Activated CD8-positive, alpha-beta memory T cell treated with anti-CD3 and anti-CD28 coated beads for 1 hour (primary cell): ENCODE measurements at places on chromosomes 4 and X.

- no peak for DNase-seq
These were observed 108.9 kb upstream of the NKX1-1 start for GRCh38 chr4:1515156-1515555.

DNA sequence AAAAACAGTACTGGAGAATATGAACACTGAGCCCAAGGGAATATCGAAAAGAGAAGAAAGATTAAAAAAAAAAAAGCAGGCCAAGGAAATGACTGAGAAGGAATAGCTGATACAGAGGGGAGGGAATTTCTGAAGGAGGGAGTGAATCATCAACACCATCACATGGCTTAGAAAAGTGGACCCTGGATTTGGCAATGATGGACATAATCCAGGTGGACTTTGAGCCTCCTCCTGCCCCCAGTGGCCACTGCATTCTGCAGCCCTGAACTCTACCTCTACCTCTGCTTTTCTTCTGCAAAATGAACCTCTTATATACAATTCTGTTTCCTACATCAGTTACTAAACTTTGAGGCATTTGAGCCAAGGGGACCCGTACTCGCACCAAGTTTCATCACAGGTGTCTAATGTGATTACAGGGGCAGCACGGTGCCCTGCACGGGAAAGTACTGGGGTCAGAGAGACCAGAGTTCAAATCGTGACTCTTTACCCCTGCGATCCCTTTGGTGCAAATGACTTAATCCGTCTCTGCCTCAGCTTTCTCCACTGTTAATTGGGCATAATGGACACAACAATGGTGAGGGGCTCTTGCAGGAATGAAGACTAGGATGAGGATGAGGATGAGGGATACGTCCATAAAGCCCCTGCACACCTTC, 1.1 kb downstream of the OCIAD2 start:
- no peak for DNase-seq

DNA sequence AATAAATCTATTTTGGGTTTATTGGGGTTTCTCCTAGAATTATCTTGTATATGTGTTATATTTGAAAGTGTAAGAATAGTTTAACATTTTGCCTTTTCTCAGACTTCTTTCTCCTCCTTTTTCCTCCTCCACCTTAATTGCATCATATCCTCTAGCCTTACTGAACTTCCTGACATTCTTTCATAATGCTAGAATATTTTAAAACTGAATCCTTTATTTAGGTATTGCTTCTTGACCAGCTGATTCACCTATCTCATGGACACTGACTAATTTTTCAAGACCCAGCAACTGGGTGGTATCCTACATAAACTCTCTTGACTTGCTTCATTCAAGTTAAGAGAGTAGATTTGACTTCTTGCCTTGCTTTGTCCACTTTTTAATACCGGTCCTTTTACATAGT, 1508.9 kb downstream of the STIM2 start:
- no peak for DNase-seq

- DNase-seq: no peak
These were observed 388.9 kb downstream of the SPRY1 start for GRCh38 chr4:123785538-123785937.

DNA sequence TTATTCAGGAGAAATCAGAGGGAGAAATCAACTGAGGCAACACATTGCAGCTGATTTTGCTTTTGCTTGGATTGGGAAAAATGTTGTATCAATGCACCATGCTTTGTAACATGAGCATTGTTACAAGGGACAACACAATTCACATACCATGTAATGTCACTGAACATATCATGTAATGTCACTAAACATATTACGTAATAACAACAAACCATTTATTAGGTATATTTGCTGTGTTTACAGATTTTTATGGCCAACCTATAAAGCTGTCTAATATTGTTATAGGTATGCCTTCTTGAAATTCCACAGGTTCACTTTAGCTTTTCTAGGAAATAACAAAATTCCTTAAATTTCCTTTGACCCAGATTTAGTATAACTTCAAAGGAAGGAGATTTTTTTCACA, 5.0 kb upstream of the HERC3 start:
- DNase-seq: no peak

- DNase-seq: no peak
These were observed 279.3 kb downstream of the INPP4B start for GRCh38 chr4:142566777-142567176.

DNA sequence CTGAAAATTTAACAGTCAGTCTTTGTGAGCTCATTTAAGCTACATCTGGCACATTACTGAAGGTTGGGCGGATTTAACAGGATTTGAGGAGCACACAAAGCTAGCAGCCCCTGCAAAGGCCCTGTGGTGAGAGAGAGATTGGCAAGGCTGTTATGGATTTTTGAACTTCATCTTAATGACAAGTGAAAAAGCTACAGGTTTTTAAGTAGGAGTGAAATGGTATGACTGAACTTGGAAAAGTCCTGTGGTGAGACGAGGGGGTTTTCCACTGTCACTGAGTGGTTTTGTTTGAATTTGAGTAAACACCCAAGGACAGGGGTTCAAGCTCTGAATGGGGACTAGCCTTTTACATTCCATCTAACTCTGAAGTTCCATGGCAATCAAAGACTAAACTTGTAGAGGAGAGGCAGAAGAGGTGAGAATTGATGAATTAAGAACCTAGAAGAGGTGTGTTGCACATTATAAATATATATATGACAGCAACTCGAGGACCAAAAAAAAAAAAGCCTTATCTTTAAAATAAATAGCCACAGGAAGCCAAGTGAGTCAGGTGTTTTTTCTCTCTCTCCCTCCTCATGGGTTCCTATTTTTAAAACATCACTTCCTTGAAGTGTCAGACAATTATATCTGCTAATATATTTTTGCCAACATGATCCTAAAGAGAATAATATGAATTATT, 47.8 kb upstream of the CLNK start:
- DNase-seq: no peak

- no peak for DNase-seq
These were observed 932.7 kb downstream of the FAT4 start for GRCh38 chr4:126247409-126247808.

GRCh38 chr4:74056858-74057562, 18.5 kb upstream of the CXCL3 start:
- no peak for DNase-seq

- DNase-seq: no peak
These were observed 6.8 kb downstream of the MMAA start for GRCh38 chr4:145625677-145626622.

DNA sequence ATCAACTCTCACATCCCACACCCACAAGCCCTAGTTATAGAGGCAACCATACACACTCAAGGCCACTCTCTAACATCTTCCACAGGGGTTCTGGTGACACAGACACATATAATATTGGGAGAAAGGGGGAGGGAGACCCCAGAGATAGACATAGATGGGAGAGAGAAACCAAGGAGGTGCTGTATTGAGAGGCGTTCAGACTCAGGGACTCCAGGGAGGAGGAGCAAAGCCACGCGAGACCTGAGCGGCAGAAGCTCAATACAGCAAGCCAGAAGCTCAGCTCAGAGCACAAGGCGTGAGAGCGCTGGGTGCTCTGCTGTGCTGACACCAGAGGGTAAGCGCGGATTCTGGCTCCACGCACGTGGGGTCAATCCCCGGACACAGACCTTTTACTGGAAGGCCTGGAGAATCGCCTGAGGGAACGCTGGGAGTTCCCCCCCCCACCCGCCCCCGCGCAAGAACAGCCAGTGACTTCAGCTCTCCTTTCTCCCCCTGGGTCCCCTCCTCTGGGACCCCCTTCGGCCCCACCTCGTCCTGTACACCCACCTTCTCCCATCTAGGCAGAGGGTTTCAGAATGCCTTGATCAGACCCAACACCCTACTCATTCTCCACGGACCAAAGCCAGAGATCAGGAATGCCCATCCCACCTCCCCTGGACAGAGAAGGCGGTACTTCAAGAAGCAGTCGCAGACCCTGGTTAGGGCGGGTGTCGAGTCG, 8.7 kb downstream of the MSX1 start:
- no peak for DNase-seq
